ENCODE measurements at places on chromosomes 2 and 18. TPM values are rescaled to one million over a fixed set of nuclear protein-coding genes. Genes with fewer than 3 reads are reported as not detected.

MGAT5 gene
- 32.7 TPM for total RNA-seq

CRYBA2 gene
- total RNA-seq: 6.4 TPM

BMP10 gene
- total RNA-seq: not detected

CPLX4 gene
- not detected for total RNA-seq

ACTG2 gene
- 3.8 TPM for total RNA-seq

WNT10A gene
- 0.40 TPM for total RNA-seq

GRHL1 gene
- total RNA-seq: 9.3 TPM

GRCh38 chr2:127187081-127187775, 32.9 kb downstream of the CYP27C1 start:
- DNase-seq: no peak

GRCh38 chr2:226488034-226488433, 311.6 kb downstream of the IRS1 start:
- no peak for DNase-seq

GRCh38 chr2:240585101-240585500, 1.4 kb upstream of the CAPN10 start:
- DNase-seq: no peak

DNA sequence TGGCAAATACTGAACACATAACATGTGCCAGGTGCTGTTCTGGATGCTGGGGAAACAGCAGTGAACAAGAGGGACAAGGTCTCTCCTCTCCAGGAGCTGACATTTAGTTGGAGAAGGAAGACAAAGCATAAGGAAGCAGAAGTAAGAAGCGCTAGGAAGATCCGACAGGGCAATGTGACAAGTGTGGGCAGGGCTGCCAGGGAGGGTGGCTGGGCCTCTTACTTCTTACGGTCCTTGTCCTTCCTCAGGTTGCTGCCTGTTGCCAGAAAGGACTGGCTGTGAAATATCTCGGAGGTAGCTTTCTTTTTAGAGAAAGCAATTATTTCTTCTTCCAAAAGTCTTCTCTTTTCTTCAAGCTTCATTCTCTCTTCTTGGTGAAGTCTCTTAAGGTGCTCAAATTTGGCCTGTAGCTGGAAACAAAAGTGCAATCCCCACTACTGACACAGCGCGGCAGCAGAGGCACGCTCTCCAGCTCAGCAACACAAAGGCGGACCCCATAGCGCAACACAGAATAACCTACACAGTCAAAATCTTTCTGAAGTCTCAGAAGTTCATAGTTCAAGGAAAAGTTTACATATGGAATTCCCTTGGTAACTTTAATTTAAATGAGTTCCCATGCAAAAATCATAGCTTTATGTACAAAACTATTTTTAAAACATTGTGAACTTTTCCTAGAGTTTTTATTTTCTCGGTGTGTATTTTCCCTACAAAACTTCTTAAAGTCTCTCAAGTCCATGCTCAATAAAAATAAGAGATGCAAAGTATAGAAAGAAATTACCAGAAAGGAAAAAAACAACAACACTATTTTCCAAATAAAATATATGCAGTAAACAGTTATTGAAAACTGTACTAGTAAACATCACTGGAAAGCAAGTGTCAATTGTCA, 67.7 kb downstream of the SEPTIN10 start:
- peak; percentile 76 for DNase-seq

GRCh38 chr2:232487385-232488096, at the start of gene ECEL1:
Gene ECEL1, minus strand, starts transcription at chr2:232487834. Its CDS starts 1,181 bp downstream, at chr2:232486653.
- DNase-seq: no peak

DNA sequence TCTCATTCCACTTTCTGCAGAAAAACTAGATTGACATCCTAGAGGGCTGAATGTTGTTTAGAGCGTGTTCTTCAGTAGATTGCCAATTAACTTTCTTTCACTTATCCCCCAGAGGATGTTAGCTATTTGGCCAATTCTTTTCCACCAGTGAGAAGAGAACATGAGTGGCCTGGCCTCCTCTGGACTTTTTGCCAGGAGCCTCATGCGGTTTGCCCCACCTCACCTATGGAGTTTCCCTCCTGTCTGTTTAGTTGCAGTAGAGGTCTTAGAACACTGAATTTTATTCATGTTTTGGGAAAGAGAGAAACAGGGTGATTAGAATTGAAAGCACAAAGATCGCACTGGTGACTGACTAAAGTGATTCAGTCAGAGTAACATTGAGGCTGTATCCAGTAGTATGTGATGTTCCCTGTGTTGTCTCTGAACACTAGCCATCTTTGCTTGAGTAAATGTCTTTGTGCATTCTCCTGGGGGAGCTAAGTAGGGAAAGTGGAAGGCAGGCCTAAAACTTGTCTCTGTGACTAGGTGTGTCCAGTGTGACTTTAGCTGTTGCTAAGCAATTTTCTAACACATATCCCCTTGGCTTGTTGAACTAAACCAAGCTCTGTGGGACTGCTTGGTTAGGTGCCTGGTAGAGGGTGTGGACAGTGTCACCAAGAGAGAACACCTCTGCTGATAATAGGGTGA, 34.0 kb downstream of the UGP2 start:
- no peak for DNase-seq

DNA sequence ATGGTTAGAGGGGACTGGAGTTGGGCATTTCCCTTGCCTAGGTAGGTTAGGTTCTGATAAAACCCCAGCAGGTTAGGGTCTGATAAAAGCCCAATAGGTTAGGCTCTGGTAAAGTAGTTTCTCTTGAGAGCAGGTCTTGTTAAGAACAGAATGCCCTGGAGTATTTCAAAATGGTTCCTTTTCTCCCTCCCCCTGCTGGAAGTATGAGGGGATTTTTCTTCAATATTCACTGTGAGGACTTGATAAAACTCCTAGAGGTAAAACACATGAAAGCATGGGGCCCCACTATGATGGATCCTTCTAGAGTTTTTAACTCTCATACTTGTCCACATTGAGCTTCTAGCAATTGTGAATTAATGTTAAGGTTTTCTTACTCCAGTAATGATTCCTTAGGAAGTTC, 27.6 kb downstream of the ANKAR start:
- DNase-seq: peak; percentile 18

- DNase-seq: no peak
Measured at GRCh38 chr18:57845605-57846074, 42.5 kb upstream of the ATP8B1 start.

DNA sequence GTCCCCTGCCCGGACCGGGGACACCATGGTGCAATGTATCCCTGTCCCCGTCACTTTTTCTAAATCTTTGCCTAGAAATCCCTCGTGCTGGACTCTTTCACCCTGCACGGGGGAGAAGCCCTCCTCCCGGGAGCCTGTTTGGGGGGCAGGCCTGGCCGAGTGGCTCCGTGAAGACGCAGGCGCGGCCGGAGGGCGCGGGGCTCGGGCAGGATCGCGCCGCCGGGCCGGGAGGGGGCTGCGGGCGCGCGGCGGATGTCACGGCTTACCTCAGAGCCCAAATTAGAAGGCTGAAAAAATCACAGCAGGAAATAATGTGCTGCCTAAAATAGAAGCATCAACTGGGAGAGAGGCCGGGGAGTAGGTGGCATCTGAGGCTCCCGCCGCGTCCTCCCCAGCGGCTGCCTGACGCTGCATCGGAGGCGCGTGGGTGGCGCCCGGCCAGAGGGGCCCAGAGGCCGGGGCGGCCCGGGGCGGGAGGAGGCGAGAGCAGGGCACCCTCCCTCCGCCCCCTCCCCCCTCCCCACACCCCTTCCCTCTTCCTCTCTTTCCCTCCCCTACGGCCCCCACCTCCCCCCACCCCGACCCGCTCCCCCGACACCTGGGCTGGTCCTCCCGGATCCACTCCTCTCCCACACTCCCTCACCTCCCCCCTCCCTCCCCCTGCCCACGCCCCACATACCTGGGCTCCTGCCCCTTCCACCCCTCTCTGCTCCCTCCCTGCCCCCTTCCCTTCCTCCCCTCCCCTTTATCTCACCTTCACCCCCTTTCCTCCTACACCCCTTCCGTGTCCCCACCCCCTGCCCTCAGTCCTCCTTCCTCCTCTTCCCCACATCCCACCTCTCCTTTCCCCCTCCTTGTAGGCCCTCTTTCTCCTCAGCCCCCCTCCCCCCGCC, 51.9 kb downstream of the SLC4A1AP start:
- peak; percentile 29 for DNase-seq

DNA sequence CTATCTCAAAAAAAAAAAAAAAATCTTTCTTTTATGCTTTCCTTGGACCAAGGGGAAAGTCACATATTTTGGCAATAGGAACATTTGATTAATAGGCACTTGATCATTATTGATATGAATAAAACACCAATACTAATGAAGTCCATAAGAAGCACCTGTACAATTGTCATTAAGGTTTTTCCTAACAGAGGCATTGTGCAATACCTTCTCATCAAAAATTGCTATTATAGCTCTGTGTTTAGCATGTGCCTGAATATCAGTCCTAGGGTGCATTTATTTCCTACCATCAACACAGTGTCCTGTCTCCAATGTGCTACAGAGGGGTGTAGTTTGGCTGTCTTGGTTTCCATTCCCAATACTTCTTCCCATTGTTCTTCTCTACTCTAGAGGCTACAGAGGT, 483.8 kb upstream of the SPRED2 start:
- DNase-seq: no peak

DNA sequence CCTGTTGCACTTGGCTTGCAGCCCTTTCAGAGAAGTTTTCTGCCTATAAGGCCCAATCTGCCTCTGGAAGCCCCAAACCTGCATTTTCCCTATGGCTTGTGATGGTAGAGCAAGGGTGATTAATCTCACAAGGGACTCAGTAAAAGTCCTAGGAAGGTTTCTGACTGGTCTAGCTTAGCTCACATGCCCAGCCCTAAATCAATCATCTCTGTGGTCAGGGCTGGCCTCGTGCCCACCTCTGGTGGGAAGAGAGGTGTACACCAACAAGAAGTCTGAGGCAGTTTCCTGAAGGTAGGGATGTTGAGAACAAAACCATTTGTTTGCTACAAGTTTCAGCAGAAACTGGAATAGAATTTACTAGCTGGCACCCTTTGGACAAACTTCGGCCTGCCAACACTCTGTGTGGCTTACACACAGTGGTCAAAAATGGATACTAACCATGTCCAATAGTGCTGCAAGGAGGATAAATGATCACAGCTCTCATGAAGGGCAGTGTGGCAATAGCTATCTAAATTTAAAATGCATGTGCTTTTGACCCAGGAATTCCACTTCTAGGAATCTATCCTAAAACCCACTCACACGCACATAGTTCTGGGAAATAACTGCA, 96.4 kb downstream of the EN1 start:
- peak; percentile 87 for DNase-seq

DNA sequence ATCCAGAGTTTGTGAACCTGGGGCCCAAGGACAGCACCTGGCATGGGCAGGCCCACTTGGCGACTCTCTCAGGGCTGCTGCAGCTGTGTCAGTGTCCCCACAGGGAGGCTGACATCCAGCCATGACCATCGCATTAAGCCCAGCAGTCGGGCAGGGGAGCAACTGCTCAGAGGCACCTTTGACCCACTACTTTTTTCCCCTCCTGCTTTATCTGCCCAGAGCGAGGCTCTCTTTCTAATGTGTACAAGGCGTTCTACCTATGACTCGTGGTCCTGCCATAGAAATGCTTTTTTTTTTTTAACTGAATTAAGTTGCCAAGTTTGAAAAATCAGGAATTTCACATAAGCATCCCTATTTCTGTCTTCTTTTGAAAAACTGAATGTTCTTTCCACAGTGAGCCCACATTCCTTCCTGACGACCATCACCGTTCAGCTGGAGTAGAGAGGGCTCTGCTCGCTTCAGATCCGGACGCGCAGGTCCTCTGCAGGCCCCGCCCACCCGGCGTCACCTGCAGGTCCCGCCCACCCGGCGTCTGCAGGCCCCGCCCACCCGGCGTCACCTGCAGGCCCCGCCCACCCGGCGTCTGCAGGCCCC, 403 bp upstream of the CLUL1 start:
- DNase-seq: peak; percentile 61

- DNase-seq: peak; percentile 84
Measured at GRCh38 chr2:10043256-10043905, at the start of gene KLF11. Gene KLF11, plus strand, starts transcription at chr2:10043550. Its CDS starts 167 bp downstream, at chr2:10043717.

DNA sequence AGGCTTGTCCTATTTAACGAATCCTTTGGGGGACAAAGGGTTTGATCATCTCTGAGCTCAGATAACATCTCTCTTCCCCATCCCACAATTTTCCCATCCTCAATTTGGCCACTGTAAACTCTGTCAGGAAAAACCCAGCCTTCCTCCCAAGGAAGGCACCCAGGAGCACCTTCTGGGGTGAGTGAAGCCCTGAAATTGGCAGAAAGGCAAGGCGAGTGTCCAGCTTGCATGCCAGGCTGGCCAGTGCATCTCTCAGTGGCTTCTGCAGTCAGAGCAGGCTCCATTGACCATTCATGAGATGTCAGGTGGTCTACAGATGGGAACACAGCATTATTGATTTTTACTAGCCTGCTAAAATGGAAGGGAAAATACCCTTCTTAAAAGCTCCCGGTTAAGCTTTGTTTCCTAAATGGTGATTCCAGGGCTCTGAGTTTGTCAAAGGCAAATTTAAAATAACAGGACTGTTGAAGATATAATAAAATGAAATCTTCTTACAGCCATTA, 83.2 kb upstream of the BOD1L2 start:
- DNase-seq: no peak

DNA sequence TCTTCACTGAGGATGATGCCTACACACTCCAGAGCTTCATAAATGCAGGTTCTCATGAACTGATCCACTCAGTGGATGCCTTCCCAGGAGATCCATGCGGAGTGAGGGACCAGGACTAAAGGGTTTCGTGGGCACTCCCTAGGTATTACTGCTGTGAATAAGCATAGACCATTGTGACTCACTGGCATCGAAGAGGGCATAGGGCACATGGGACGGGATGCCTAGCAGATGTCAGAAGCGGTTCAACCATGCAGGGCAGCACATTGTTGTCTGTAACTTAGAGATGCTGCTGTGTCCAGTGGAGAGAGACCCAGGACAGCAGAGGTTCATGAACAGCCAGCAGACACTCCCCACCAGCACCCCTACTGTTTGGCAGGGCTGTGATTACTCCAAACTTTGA, 17.2 kb downstream of the GKN2 start:
- DNase-seq: no peak

GRCh38 chr2:83536556-83536955, 922.5 kb downstream of the SUCLG1 start:
- DNase-seq: no peak

- peak; percentile 25 for DNase-seq
Measured at GRCh38 chr2:36356298-36356989, 866 bp downstream of the CRIM1 start.

- no peak for DNase-seq
Measured at GRCh38 chr2:162242586-162243280, 512 bp downstream of the FAP start.

All from PC-3 (cell line).